WERI-Rb-1 (cell line): ENCODE measurements at places on chromosomes 2 and 18.

GRCh38 chr18:9719421-9719981 is 11.4 kb downstream of the RAB31 start:
- DNase-seq = no peak

DNA sequence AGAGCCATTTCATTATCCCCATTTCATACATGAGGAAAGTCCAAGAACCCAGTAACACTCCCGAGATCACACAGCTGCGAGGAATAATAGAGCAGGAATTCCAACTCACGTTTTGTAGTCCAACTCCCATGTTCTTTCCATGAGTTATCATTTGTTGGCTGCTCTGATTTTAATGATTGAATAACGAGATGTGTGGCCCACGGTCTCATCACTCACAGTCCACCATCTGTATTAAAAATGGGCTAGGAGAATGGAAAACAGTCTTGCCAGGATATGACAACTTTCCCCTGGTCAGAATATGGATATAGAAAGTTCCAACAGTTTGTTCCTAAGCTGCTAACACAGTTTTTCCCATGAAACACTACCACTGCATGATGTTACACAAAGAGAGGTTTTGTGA is 147.5 kb downstream of the METTL4 start:
- DNase-seq = no peak

DNA sequence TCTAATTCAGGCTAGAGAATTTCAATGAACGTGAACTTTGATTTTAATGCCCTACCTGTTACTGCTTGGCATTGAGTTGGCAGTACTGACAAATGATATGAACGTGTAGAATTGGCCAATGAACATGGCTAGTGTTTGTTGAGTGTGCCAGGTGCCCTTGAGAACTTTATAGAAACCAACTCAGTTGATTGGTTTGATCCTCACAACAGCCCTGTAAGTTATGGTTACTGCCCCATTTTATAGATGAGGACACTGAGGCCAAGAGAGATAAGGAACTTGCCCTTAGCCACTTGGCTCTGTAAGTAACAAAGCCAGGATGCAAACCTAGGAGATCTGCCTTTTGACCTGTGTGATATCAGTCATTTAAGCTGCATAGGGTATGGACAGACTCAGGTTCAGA is 275.7 kb downstream of the NEDD4L start:
- DNase-seq = no peak

DNA sequence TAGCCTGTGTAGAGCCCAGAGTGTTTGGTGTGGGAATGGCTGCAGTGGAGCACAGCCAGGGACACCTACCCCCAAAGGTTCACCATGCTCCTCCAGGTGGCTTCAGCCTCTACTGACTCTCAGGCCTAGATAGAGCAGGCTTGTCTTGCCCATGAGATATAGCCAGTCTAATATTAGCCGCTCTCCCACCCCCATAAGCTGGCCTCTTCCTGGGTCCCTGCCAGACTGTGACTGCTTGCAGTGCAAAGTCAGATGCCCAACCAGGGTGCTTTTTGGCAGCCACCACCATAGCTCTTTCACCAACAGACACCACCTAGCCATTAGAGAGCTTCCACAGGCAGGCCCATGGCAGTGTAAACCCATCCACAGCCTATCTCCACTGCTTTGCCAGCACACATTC is 405.3 kb downstream of the MBD2 start:
- DNase-seq = no peak

- DNase-seq = no peak
These were observed 8.4 kb upstream of the CD226 start for GRCh38 chr18:69956057-69956456.

- no peak for DNase-seq
These were observed 41.3 kb upstream of the PPP1R1C start for GRCh38 chr2:181944164-181944913.

DNA sequence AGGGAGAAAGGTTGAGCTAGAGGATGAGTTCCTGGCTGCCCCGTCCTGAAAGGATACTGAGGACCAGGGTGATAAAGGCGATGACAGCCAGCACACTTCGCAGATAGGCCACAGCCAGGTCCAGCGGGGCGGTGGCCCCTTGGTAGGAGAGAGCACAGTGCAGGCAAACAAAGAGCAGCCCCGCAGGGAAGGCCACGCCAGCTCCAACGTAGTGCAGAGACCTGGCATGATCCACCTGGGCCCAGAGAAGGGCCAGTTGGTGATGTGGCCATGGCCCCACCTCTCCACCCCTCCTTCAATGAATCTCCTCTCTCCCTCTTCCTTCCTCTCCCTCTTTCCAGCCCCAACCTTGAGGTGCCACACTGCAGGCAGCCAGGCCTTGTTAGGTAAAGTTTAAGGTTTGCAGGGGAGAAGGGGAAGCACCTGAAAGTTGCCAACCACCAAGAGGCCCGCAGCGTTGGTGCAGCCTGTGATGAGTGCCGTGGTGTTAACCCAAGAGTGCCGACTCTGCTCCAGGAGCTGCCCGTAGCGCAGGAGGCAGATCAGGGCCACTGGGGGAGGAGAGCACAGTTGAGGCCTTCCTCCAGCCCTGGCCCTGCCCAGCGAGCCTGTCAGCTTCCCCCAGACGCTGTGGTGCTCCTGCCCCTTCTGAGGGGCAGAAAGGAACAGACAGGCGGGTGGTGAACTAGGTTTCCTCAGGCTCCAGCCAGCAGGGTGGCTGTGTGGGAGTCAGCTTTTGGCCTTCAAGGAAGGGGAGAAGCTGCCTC is 2.8 kb downstream of the TMEM150A start:
- DNase-seq = no peak

GRCh38 chr2:196516564-196516963 is 123.0 kb upstream of the CCDC150 start:
- no peak for DNase-seq

GRCh38 chr2:20219763-20220380 is 5.1 kb downstream of the SDC1 start:
- no peak for DNase-seq

DNA sequence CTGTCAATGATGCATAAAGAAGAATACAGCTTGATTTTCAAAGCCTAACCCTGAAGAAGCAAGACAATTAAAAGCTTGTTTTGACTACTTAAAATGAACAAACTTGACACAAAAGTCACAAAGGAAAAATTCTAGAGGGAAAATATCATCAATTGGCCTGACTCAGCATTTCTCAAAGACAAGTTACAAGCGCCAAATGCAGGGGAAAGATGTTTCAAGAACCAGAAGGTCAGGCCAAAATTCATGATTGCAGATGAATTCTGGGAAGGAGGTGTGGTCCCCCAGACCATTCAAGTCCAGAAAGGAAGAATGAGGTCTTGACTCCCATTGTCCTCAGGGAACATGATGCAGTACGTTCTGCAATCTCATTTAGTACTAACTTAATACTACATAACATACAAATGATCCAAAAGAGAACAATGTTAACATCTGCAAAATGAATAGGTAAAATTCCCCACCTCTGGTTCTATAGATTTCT is 64.5 kb downstream of the FAM210A start:
- DNase-seq = no peak

GRCh38 chr2:46230677-46231425 is 66.4 kb upstream of the EPAS1 start:
- DNase-seq = no peak

GRCh38 chr2:104312684-104313083 is 541.2 kb upstream of the POU3F3 start:
- DNase-seq = no peak

- peak; percentile 99 for DNase-seq
These were observed at the start of gene SOX11 for GRCh38 chr2:5691985-5692529. Gene SOX11 (plus strand): TSS chr2:5692384. CDS start chr2:5692722, 338 bp downstream.

GRCh38 chr2:117820444-117820843 is 6.0 kb downstream of the DDX18 start:
- no peak for DNase-seq

DNA sequence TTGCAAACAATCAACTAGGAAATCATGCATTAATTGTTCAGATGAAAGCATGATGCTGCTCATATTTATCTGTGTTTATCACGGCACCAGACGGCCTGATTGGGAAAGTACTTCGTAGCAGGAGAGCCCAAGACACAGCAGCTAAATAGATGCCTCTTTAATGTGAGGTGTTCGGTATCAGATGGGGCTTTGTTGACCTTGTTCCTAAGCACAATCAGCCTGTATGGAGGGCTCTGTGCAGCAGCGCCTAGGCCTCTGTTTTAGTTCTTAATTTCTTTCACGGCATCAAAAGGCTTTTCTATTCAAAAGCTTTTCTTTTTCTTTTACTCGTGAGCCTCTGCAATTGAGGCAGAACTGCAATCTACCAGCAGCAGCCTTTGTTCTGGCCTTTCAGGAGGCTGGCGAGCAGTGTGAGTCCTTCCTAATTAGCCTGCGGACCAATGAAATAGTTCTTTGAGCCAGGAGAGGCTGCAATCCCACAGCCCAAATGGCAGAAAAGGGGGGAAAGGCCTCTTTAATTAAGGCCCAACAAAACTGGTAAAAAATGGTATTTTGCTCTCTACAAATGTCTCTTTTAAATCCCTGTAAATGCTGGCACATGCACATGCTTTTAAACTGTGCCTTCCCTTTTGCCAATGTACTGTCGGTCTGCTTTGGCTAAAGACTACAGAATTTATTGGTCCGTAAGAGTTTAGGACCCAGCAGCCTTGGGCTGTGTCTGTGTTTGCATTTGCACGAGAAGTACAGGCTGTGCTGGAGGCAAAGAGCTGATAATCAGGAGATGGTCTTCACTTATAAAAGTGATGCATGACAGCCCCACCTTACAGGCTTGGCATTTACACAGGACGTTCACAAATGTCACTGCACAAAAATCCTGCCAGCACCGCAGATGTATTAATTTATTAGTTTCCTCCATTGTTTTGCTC is 159.6 kb downstream of the RND3 start:
- DNase-seq = no peak

- no peak for DNase-seq
These were observed 53.7 kb downstream of the FAM210A start for GRCh38 chr18:13672657-13673056.

DNA sequence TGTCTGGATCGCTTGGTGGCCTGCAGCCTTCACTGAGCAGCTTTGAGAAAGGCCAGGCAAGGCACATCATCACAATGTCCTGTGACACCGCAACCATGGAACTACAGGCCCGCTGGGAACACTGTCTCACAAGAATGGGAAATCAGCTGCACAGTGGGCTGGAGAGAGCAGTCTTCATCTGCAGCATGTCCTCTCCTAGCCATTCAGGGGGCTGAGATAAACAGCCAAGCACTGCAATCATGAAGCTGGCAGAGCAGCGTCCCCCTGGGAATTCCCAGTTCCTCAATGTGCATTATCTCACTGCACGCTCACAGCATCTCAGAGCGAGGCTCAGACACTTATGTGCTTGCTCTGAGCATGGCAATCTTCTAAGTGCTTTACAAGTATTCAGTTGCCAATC is 1.9 kb downstream of the CMPK2 start:
- DNase-seq = no peak

DNA sequence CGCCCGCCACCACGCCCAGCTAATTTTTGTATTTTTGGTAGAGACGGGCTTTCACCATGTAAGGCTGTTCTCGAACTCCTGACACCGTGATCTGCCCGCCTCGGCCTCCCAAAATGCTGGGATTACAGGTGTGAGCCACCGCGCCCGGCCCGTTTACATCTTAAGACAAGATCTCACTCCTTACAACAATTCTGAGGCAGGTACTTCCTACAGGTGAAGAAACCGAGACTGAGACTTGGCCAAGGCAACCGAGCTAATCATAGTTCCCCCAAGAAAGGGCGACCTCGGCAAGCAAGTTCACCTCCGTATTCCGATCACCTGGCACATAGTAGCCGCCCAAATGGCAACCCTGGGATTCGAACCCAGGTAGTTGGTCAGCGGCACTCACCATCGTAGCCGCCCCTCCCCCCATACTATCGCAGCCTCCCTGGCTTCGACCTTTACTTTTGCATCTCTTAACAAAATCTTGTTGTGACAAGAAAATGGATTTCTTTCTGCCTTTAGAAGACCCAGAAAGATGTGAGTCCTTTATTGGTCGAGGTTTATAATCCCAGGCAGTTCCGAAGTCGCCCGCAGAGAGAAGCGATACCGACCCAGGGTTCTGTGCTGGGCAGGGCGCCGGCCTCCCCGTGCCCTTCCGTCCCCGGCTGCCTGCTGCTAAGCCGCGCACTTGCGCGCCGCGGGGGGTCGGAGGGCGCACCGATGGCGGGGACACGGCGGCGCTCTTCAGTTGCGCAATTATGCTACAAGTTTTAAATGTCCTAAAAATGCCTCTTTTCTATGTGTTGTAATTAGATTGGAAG is 1.1 kb upstream of the FZD5 start:
- DNase-seq = no peak

DNA sequence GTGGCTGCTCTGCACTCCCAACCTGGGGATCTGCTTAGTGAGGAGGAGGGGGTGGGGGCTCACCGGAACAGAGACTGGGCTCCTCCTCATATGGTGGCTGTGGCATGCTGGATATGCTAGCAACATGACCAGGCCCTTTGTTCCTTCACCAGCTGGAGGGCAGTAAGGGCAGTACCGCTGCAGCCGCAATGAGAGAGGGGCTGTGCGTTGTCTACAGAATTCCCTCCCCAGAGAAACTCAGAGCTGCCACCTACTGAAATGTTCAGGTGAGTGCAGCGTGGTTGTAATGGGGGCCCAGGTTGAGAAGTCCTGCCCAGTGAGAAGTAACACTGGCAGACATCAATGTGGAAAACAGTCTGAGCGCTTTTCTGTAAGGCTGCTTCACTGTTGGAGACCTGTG is 1211.9 kb upstream of the NXPH2 start:
- DNase-seq = peak; percentile 22

DNA sequence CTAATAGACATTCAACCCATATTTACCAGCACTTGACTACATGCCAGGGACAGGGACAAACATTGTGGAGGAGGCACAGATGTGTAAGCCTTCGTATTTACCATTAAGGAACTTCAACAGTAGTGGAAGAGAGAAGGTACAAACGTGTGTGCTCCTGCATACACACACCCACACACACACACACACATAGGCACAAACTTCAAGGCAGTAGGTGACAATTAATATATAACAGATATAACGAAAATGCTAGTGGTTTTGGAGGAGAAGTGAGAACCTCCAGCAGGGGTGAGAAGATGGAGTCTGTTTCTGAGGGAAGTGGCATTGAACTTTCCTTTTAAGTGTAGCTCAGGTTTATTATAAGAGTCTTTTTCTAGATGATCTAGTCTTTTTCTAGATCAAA is 231.1 kb downstream of the SETBP1 start:
- no peak for DNase-seq

- DNase-seq = no peak
These were observed 104.5 kb upstream of the EPC2 start for GRCh38 chr2:148540022-148540421.

DNA sequence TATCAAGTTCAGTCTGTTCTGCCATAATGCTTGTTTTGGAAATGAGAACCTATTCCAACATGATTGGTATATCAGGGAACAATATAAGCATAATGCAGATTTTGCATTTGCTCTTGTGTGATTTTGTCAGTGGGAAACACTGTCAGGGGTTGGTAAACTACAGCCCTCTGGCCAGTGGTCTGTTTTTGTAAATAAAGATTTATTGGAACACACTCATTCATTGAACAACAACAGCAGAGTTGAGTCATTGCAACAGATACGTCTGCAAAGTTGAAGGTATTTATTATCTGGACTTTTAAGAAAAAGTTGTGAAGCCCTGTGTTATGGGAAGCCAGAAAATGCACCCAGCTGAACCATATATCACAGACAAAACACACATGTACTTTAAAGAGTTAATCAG is 83.1 kb downstream of the MCFD2 start:
- DNase-seq = no peak

DNA sequence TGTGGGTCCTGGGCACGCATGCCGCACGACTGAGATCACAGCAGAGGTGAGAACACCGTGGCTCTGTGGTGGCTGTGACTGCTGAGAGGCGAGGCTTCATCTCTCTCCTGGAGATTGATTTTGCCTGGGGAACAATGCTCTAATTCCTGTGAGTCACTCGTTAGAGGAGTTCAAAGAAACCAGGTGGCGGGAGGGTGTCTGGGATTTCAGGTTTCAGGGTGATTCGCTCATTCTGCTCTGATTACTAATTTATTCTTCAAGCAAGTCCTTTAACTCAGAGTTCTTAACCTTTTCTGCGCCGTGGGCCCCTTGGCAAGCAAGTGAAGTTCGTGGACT is 56.3 kb downstream of the GLI2 start:
- DNase-seq = no peak
